Thoracic aorta (tissue), 2 donors: ENCODE measurements at places on chromosomes 12 and 14. TPM values are rescaled to one million over a fixed set of nuclear protein-coding genes. Genes with fewer than 3 reads are reported as not detected.

ZFC3H1 gene
- total RNA-seq, result 101 TPM

IFNG gene
- not detected for total RNA-seq

OR4E2 gene
- total RNA-seq, result not detected

TSPAN19 gene
- total RNA-seq, result not detected

OR4K14 gene
- not detected for total RNA-seq

PLEKHH1 gene
- total RNA-seq, result 3.8 TPM

PTPRO gene
- 19.5 TPM for total RNA-seq

ETFRF1 gene
- 39.1 TPM for total RNA-seq

LTB4R2 gene
- total RNA-seq, result 21.8 TPM

GRCh38 chr14:68711561-68712309 is 81.1 kb downstream of the ZFP36L1 start:
- H3K27me3 ChIP-seq, result no peaks in the 10 kb centered on the region
- no peak overlapping the region for H3K4me3 ChIP-seq
- no peak overlapping the region for H3K27ac ChIP-seq
- no peaks in the 10 kb centered on the region for H3K4me1 ChIP-seq

- H3K27ac ChIP-seq, result no peak overlapping the region
- no peak for DNase-seq
- H3K4me3 ChIP-seq, result no peak overlapping the region
- H3K36me3 ChIP-seq, result no peaks in the 10 kb centered on the region
Observed at GRCh38 chr14:72680853-72681640, 212.9 kb downstream of the DPF3 start.

GRCh38 chr14:88706425-88706824 is 86.3 kb downstream of the EML5 start:
- DNase-seq, result no peak
- H3K36me3 ChIP-seq, result no peaks in the 10 kb centered on the region
- H3K27ac ChIP-seq, result no peak overlapping the region
- no peaks in the 10 kb centered on the region for H3K27me3 ChIP-seq
- no peaks in the 10 kb centered on the region for H3K4me1 ChIP-seq

GRCh38 chr14:96151242-96151641 is 53.4 kb upstream of the BDKRB2 start:
- H3K27ac ChIP-seq, result no peak overlapping the region
- no peak for DNase-seq
- no peaks in the 10 kb centered on the region for H3K36me3 ChIP-seq

DNA sequence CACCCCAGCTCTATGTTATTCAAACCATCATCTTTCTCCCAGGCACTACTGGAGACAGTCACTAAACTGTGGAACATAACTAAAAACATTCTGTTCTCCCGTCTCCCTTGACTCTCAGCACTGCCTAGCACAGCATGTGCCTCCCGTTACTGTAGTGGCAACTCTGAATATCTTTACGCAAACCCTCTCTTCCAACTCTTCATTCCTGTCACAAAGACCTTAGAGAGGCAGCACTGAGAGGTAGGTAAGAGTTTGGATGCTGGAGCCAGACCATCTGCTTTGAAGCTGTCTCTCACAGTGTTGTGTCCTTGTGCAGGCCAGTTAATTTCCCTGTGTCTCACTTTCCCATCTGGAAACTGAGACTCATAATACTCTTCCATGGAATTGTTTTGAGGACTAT is 108.1 kb downstream of the DIP2B start:
- no peaks in the 10 kb centered on the region for H3K27me3 ChIP-seq
- no peaks in the 10 kb centered on the region for H3K36me3 ChIP-seq
- no peak overlapping the region for H3K4me3 ChIP-seq
- no peak overlapping the region for H3K27ac ChIP-seq
- no peak for DNase-seq

GRCh38 chr14:70827347-70827746 is 18.0 kb upstream of the MAP3K9 start:
- DNase-seq, result no peak
- peaks cover 7% of the 10 kb centered on the region for H3K4me1 ChIP-seq
- H3K36me3 ChIP-seq, result no peaks in the 10 kb centered on the region
- no peaks in the 10 kb centered on the region for H3K27me3 ChIP-seq

- no peaks in the 10 kb centered on the region for H3K27me3 ChIP-seq
- DNase-seq, result no peak
- H3K27ac ChIP-seq, result peak overlapping the region; percentile 96
- H3K36me3 ChIP-seq, result no peaks in the 10 kb centered on the region
Observed at GRCh38 chr14:75295491-75296345, 17.1 kb downstream of the FOS start.

- no peak for DNase-seq
- H3K27me3 ChIP-seq, result no peaks in the 10 kb centered on the region
- peak overlapping the region; percentile 76 for H3K27ac ChIP-seq
- H3K4me3 ChIP-seq, result no peak overlapping the region
- H3K36me3 ChIP-seq, result no peaks in the 10 kb centered on the region
Observed at GRCh38 chr12:79886917-79887519, 47.9 kb downstream of the PPP1R12A start.

DNA sequence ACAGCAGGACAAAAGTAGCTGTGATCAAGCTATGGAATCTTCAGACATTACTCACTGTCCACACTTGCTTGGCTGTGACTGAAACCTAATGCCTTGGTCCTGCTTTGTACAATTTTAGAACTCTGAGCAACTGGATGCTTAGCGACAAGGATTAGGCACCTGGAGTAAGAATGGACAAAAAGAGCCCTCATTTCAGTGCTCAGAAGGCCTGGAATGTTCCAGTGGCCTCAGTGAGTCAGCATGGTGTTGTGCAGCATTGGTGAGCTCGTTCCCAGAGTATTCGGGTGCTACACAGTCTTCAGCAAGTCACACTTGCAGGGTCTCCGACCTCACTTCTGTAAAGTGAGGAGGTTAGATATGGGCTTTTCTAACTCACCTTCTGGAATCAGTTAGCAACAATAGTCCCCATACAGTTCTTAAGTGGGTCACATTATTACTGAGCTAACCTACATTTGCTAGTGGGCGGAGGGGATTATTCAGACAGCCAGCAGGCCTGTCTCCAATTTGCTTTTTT is 108.0 kb upstream of the MDM1 start:
- DNase-seq, result no peak
- no peaks in the 10 kb centered on the region for H3K4me1 ChIP-seq
- H3K27ac ChIP-seq, result no peak overlapping the region
- no peaks in the 10 kb centered on the region for H3K27me3 ChIP-seq
- H3K36me3 ChIP-seq, result no peaks in the 10 kb centered on the region

DNA sequence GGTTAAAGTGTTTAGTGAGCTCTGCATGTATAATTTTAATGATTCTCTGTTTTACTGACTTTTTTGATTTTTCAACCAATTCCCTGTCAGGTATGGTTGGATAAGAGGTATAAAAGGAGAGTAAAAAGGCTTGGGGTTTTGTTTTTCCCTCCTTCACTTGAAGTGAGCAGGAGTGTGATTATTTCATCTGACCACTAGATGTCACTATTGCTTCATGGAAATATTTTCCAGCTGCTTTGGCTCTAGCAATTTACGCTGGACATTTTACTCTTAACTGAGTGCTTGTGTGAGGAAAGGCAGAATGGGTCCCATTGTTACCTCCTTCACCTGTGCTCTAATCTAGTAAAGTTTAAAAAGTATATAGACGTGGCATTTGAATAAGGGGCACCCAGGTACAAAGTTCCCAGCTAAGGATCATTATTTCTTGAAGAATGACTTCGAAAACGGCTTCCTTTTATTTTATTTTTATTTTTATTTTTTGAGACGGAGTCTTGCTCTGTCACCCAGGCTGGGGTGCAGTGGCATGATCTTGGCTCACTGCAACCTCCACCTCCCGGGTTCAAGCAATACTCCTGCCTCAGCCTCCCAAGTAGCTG is 66.5 kb downstream of the TBC1D30 start:
- H3K36me3 ChIP-seq, result no peaks in the 10 kb centered on the region
- no peaks in the 10 kb centered on the region for H3K4me1 ChIP-seq
- no peak overlapping the region for H3K4me3 ChIP-seq
- no peak for DNase-seq

- no peaks in the 10 kb centered on the region for H3K4me1 ChIP-seq
- H3K36me3 ChIP-seq, result no peaks in the 10 kb centered on the region
- H3K27ac ChIP-seq, result no peak overlapping the region
- no peak overlapping the region for H3K4me3 ChIP-seq
- DNase-seq, result no peak
Observed at GRCh38 chr12:43151441-43151981, 400.5 kb downstream of the ADAMTS20 start.

DNA sequence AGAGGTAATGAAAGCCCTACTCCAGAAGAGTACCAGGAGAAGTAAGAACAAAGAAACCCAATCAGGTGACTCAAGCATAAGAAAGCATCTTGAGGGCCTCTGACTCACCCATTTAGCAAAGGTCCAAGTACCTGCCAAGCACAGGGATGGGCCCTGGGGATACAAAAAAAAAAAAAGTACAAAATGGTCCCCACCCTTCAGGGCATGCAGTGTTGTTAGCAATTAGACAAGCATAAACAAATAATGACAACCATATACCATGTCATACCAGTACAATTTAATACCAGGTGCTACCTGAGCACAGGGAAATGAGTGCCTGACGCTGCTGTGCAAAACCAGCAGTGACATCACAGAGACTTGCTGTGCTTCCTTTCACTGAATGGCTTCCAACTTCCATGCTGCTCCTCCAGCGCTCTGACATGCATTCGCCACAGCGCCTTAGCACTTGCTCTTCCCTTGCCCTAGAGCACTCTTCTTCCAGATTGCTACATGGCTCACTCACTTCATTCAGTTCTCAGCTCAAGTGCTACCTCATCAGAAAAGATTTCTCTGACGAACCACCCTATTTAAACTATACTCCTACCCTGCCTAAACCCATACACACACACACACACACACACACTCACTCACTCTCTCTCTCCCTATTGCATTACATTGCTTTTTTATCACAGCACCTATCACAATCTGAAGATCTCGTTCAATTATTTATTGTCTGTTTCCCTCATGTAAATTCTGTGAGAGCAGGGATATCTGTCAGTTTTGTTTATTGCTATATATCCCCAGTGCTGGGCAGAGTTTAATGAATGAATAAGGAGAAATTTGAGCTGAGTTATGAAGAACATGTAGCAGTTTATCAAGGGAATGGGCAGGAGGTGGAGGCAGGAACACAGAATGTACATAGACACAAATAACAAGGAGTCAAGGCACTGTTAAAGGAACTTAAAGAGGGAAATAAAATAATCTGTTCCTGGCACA is 12.9 kb upstream of the EPS8 start:
- no peaks in the 10 kb centered on the region for H3K27me3 ChIP-seq
- no peak for DNase-seq
- H3K4me3 ChIP-seq, result no peak overlapping the region
- peaks cover 6% of the 10 kb centered on the region for H3K4me1 ChIP-seq
- H3K36me3 ChIP-seq, result no peaks in the 10 kb centered on the region

- H3K36me3 ChIP-seq, result no peaks in the 10 kb centered on the region
- no peak overlapping the region for H3K4me3 ChIP-seq
- H3K4me1 ChIP-seq, result peaks cover 4% of the 10 kb centered on the region
- no peak overlapping the region for H3K27ac ChIP-seq
Observed at GRCh38 chr12:31896514-31897039, 62.6 kb upstream of the RESF1 start.
